ENCODE measurements at places on chromosomes 5 and 9.

- no peak for DNase-seq
Observed at GRCh38 chr5:39946356-39947045, 521.7 kb upstream of the DAB2 start.

GRCh38 chr5:133996683-133997252 lies 8.0 kb downstream of the VDAC1 start:
- DNase-seq, result no peak

DNA sequence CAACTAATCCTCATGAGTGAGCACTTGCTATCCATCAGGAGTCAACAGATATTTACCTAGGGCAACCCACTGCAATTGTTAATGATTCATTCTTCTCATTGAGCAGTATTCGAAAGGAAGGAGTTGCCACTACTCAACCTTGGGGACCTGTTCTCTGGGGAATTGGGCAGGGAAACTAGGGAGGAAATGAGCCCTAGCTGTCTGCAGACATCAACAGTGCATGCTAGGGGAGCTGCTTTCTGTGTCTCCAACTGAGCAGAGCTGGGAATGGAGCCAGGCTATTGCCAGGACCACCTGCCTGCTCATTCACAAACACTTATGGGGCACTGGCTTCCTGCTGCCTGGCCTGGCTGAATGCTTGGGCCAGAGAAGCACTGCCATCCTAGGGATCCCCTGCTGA lies 183.4 kb downstream of the TMEM38B start:
- DNase-seq, result no peak

- DNase-seq, result no peak
Observed at GRCh38 chr5:78706381-78706780, 57.8 kb upstream of the LHFPL2 start.

GRCh38 chr5:179279347-179280094 lies 65.7 kb downstream of the ADAMTS2 start:
- DNase-seq, result peak; percentile 66
